ENCODE measurements at places on chromosomes 1 and 21. TPM values are rescaled to one million over a fixed set of nuclear protein-coding genes. Genes with fewer than 3 reads are reported as not detected.

GRCh38 chr1:233543338-233544255, 70.3 kb upstream of the KCNK1 start:
- DNase-seq: no peak
- H3K4me1 ChIP-seq: no peaks in the 10 kb centered on the region
- H3K4me3 ChIP-seq: no peak overlapping the region
- no peak overlapping the region for H3K27ac ChIP-seq
- H3K27me3 ChIP-seq: no peaks in the 10 kb centered on the region

DNA sequence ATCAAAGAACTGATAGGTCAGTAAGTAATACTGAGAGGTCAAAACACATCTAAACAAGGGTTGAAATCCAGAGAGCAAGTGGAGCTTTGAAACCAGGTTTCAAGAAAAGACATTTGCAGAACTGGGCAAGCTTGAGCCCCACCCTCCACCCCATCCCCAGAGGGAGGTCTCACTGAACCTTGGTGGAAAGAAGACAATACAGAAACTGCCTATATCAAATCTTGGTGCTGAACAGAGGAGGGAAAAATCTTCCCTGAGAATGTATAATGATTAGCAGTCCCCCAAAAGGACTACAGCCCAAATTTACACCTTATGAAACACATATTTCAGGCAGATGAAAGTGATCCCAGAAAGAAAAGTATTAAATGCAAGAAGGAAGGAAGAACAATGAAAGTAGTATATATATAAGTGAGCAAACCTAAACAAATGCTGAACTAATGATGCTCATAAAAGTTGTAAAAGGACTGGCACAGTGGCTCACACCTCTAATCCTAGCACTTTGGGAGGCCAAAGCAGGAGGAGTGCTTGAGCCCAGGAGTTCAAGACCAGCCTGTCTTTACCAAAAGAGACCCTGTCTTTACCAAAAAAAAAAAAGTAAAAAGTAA, 12.4 kb downstream of the ZBTB17 start:
- no peaks in the 10 kb centered on the region for H3K36me3 ChIP-seq
- H3K4me1 ChIP-seq: peaks cover 13% of the 10 kb centered on the region
- DNase-seq: no peak

DNA sequence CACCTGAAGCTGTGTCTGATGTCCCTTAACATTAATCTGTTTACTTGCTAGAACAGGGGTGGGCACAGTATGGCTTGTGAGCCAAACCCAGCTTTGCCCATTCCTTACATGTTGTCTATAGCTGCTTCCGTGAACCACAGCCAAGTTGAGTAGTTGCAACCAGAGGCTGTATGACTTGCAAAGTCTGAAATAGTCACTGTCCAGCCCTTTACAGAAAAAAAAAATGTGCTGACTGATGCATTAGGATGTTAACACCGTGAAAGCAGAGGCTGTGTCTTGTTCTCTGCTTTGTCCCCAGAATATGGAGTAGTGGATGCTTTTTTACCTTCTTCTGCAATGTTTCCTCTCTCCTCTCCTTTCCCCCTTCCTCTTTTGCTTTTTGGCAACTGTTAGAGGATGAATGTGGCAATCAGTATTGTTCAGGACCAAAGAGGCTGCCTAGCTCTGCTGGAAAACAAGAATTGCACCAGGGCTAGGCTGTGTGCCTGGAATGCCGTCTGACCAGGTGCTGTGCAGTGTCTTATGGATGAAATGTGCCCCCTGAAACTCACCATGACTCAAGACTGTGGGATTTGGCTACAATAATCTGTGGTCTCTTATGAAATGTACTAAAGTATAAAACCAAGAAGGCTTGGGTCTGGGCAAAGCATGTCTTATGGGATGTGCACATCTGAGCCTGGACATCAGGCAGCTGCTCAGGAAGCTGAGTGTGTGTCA, 79.6 kb upstream of the GCLM start:
- H3K4me1 ChIP-seq: no peaks in the 10 kb centered on the region
- no peaks in the 10 kb centered on the region for H3K36me3 ChIP-seq
- H3K4me3 ChIP-seq: no peak overlapping the region
- no peak for DNase-seq
- H3K27ac ChIP-seq: no peak overlapping the region
- no peaks in the 10 kb centered on the region for H3K27me3 ChIP-seq

Gene HEYL
- not detected for polyA plus RNA-seq

Gene RBM11
- polyA plus RNA-seq: 4.9 TPM

Gene SERINC2
- not detected for polyA plus RNA-seq

Gene ADAM30
- polyA plus RNA-seq: 0.20 TPM

Measured in naive thymus-derived CD4-positive, alpha-beta T cell (primary cell).